ENCODE measurements at places on chromosomes 13 and 19.

DNA sequence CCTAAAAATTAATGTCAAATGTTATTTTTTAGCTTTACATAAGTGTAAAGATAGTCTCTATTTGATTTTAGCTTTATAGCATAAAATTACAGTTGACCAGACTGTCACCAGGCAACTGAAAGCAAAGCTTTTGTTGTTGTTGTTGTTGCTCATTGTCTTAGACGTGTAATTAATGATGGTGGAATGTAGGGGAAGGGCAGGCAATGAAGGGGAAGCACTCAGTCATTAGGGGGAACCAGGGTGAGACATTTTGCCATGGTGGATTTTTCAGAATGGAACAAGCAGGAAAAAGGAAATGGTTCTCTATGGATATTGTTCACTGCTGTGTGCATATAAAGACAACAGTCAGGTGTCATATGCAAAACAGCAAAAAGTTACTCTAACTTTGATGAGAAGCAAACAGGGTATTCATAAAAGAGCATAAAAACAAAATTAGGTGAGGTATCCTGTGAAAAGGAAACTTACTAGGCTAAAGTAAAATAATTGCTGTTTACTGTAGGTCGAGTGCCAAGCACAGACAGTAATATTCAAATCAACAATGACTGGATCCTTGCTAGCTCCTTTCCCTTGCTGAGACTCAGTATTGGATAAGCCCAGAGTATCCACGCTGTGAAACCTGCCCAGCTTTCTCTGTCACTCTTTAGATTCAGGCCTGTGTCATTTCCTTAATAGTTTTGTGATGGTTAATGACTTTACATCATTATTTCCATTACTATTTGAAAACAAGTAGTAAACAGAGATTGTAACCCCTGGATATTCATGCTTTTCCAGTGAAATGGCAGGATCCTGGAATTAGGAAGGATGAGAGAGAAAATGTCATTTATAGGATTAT is 110.5 kb downstream of the LRCH1 start:
- no peak for DNase-seq

DNA sequence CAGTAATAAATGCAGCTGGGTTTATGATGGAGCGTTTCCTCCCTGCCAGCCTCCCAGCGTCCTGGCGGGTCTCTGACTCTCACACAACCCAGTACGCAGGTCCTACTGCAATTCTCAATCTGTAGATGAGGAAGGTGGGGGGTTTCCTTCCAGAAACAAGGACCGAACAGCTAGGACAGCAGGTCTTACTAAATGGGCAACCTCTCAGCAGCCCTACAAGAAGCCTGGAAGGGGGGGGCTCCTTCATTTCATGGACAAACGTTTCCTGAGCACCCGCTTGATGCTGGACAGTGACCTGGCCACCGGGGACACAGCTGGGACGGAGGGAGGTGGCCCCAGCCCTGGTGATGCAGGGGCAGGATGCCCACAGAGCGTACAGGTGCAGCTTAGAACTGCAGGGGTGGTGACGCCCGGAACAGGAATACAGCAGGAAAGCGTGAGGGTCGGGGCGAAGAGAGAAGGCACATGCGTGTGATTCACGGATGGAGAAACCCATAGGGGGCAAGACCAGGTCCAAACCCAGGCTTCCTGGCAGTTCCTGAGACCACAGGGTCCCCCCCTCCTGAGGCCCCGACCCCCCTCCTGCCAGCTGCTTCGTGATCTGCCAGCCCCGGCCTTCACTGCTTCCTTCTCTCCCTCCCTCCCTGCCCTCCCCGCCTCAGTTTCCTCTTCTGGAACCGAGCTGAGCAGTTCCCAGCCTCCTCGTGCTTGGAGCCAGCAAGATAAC is 732 bp upstream of the C2CD4C start:
- no peak for DNase-seq

DNA sequence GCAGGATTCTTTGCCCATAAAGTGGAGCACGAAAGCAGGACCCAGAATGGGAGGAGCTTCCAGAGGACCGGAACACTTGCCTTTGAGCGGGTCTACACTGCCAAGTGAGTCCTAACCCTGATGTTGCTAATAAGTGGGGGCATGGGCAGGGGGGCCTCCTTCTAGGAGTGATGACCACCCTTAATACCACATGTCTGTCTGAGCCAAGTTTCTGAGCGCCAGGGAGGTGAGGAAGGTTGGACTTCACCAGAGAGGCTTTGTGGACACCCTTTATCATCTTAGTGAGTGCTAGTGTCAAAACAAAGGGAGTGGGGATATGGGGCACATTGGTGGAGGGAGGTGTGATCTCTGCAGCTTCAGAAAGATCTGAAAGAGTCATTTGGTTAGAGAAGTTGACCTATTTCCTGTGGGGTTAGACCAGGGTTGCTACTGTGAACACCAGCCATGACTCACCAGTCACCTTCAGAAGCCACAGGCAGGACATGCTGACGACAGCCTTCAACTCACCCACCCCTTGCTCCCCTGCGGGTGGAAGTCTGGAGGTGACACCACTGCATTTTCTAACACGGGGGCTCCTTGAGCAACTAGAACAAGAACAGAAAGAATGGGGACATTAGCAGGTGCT is 8.8 kb downstream of the ALOX5AP start:
- peak; percentile 91 for DNase-seq

- DNase-seq: no peak
Observed at GRCh38 chr13:112962396-112962795, 6.6 kb upstream of the MCF2L start.

GRCh38 chr19:42143341-42144234 is 11.3 kb upstream of the POU2F2 start:
- DNase-seq: no peak

All from CD4-positive, alpha-beta T cell treated with Interleukin-15 for 4 hours (primary cell).